ENCODE measurements at places on chromosomes 5 and 9.
A peak's percentile ranks its signal among the peaks of the same experiment; 100 is the strongest.

DNA sequence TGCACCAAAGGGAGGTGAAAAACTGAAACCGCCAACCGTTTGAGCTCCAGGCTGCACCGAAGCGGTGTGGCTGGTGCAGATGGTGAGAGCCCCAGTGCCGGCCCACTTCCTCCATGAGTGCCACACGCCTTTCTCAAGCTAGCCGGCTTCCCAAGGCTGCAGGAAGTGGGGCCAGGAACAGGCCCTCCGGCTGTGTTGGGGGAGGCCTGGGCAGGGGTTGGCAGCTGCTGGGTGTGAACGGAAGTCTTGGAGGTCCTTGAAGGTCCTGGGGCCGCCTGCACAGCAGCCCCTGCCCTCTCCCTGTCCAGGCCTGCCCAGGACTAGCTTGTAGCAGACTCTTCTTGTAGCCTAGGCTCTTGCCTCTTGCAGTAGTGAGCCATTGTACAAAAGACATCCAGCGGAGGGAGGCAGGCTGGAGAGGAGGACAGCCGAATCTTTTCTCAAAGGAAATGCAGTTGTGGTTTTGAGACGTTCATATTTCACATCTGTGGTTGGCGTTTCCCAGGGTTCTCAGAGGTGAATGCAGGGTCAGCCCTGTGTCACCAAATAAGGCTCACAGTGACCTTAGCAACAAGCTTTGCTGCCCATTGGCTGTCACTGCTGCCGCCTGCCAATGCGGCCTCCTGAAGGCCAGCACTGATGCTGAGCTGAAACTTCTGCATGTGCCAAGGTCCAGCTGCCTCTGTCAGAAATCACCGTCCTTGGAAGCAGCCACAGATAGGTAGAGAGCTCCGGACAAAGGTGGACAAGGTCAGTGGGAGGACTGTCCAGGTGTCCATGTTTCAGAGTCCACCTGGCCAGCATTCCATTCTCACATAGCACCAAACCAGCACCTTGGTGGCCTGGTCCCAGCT, 23.9 kb downstream of the IRF1 start:
- DNase-seq: no peak

GRCh38 chr9:128244837-128245231, 31.0 kb downstream of the GOLGA2 start:
- DNase-seq: peak; percentile 67

DNA sequence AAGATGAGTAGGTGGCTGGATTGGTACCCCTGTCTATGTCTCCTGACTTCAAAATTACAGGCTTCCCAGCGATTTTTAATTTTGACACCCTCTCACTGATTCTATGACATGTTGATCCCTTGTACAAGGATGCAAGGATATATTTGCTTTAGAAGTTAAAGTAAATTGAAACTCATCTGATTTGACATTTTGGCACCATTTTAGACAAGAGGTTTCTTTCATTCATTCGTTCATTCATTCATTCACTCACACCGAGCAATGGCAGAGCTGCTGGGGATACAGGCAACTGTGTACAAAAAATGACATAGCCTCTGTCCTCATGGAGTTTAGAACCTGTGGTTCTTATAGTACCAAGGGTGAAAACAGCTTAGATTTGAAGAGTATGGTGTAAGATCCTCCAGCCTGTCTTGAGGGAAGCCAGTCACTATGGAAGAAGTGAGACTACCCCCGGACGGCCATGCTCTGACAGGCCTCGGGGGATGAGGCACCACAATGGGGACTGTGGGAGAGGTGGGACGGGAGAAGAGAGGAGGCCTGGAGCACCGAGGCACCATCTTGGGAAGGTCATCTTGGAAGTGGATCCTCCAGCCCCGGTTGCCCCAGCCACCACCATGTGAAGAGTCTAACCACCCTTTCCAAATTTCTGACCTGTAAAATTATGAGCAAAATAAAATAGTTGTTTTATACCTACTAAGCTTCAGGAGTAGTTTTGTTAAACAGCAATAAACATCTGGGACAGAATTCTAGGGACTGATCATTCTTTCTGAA, 16.2 kb downstream of the STC2 start:
- no peak for DNase-seq

DNA sequence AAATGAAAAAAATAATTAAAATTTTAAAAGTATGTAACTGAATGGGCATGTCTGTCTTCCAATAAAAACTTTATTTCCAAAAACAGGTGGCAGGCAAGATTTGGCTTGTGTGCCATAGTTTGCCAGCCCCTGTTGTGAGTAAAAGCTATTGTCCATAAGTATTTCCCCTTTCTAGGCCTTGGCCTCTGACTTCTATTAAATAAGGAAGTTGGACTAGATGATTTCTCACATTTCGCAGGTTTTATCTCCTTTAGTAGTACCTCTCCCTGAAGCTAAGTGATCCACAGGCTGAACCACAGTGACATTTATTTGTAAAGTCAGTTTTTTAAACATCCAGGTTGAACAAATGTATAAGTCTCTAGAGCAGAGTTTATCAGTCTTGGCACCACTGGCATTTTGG, 41.3 kb downstream of the RECK start:
- DNase-seq: no peak

DNA sequence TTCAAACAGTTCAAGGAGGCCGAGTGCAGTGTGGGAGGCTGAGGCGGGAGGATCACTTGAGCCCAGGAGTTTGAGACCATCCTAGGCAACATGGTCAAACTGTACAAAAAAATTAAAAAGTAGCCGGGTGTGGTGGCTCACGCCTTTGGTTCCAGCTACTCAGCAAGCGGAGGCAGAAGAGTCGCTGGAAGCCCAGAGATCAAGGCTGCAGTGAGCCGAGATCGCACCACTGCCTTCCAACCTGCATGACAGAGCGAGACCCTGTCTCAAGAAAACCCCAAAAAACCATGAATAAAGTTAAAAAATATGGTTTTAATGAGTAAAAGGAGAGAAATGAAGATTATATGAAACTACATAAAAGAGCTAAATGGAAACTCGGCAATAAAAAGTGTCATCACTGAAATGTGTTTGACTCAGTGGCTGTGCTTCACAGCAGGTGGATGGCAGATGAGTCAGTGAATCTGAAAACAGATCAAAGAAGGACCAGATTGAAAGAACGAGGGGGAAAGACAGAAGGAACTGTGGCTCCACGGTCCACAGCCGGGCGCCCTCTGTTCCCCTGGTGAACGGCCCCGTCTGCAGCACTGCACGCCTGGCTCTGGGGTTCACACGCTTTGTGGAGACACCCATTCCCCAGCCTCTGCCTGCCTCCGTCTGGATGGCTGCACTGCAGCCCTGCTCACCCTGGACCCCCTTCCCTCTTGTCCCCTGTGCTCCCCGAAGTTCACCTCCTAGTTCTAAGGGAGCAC, 25.1 kb downstream of the EXD3 start:
- no peak for DNase-seq

- DNase-seq: no peak
Measured at GRCh38 chr9:976258-976942, at the start of gene DMRT3. DMRT3 (plus strand) TSS chr9:976655; CDS start chr9:977002, 347 bp downstream.

GRCh38 chr9:32725066-32725860, 58.1 kb upstream of the TMEM215 start:
- DNase-seq: no peak

- no peak for DNase-seq
Measured at GRCh38 chr5:172749076-172749475, 21.9 kb downstream of the DUSP1 start.

GRCh38 chr5:1661831-1662558, 137.6 kb downstream of the MRPL36 start:
- no peak for DNase-seq

- no peak for DNase-seq
Measured at GRCh38 chr9:107935931-107936330, 446.4 kb upstream of the KLF4 start.

DNA sequence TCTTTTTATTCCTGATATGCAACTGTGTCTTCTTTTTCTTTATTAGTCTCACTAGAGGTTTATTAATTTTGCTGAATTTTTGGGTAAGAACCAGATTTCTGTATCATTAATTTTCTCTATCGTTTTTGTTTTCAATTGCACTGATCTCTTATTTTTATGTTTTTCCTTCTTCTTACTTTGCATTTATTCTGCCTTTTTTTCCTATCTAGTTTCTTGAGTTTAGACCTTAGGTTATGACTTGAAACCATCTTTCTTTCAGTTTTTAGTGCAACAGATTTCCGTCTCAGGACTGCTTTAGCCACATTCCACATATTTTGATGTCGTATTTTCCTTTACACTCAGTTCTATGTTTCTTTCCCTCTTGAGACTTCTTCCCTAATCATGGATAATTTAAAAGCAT, 56.6 kb downstream of the IARS1 start:
- no peak for DNase-seq

GRCh38 chr5:98454407-98454806, 319.1 kb upstream of the RGMB start:
- no peak for DNase-seq

GRCh38 chr9:121842612-121842978, 191.2 kb downstream of the DAB2IP start:
- no peak for DNase-seq

DNA sequence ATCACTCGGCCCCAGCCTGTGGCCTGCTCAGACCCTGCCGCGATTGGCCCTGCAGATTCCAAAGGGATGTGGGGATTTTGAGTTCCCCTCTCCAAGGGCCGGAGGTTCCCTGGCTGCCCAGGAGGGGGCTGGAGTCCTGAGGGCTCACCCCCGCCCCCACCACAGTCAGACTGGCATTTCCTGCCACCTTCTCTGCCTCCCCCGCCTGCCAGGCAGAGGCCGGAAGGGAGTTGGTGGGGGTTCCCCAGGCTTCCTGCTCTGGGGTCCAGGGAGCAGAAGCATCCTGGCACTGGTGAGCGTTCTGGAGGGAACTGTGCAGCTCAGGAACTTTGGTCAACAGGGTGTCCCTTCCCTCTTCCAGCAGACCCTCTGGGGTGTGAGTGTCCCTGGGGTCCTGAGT, 70.6 kb downstream of the RXRA start:
- no peak for DNase-seq

DNA sequence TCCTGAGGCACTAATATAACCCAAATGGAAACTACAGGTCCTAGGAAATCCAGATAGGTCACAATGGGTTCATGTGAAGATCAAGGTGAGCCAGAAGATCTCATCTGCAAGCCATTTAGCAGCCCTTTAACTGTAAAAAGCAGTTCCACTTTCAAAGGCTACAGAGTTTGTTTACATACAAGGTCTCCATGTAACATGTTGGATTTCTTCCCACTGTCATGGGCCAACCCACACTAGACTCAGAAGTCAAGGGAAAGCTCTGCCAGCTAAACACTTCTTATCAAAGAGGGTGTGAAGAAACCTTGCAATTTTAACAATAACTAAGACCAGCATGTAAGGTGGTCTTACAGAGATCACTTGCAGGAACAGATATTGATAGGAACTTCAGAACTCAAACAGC, 3.8 kb upstream of the CTNNAL1 start:
- no peak for DNase-seq

GRCh38 chr9:97697837-97698236, 697 bp upstream of the XPA start:
- DNase-seq: no peak

GRCh38 chr9:26637101-26637500, 255.5 kb downstream of the CAAP1 start:
- no peak for DNase-seq

DNA sequence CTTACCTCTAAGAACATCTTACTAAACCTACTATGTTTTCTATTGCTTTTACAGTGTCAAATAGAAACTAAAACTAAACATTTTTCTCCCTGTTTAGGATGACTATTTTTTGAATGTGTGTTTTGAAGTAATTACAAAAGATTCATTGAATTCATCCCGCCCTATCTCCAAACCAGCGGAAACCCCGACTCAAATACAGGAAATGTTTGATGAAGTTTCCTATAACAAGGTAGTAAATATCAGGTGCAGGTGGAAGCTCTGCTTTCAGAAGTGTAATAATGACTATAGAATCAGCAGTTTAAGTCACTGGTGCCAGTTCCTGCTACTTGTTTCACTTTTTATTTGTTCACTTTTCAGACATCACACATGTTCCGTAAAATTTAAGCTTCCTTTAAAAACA, 20.0 kb downstream of the ERAP2 start:
- no peak for DNase-seq

GRCh38 chr5:140261403-140262171, 41.3 kb downstream of the PFDN1 start:
- peak; percentile 50 for DNase-seq

GRCh38 chr9:122865300-122865699, 36.9 kb upstream of the PDCL start:
- DNase-seq: no peak

- DNase-seq: no peak
Measured at GRCh38 chr5:77846422-77847128, 70.4 kb upstream of the TBCA start.

- DNase-seq: no peak
Measured at GRCh38 chr5:160805376-160805775, 46.6 kb downstream of the ATP10B start.

GRCh38 chr9:87557996-87558395, 60.3 kb downstream of the DAPK1 start:
- no peak for DNase-seq

- DNase-seq: peak; percentile 63
Measured at GRCh38 chr9:92607088-92607487, 62.8 kb downstream of the IPPK start.
